ENCODE measurements at places on chromosomes 1 and 21.

GRCh38 chr1:182080955-182081582, 19.6 kb upstream of the ZNF648 start:
- no peak for DNase-seq

GRCh38 chr21:43813656-43813980, 24.2 kb downstream of the RRP1 start:
- DNase-seq: no peak

DNA sequence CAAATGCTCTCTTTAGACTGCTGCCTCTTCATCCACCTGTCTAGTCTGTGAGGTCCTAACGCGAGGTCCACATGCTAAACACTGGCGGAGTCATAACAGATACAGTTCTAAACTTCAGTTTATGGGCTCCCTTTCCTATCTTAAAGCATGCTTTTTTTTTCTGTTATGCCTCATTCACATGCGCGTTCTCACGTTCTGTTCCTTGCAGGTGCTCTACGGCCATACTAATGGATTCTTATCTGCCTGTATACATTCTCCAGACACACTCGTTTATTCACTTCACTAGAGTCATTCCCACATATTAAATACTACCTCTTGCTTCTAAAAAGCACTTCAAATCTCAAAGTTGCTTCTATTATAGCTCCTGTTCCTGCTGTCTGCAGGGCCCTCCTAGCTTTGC, 38.7 kb downstream of the PHC2 start:
- DNase-seq: no peak

- DNase-seq: no peak
Measured at GRCh38 chr1:27967884-27968466, 8.2 kb downstream of the XKR8 start.

Data from renal cortex interstitium (tissue), 15 donors.